ENCODE measurements at places on chromosomes 3 and 15. TPM values are rescaled to one million over a fixed set of nuclear protein-coding genes. Genes with fewer than 3 reads are reported as not detected.

- no peak for DNase-seq
Measured at GRCh38 chr15:85954586-85954985, 125.1 kb upstream of the AGBL1 start.

GRCh38 chr3:15894382-15894781 is 96.6 kb upstream of the ANKRD28 start:
- DNase-seq, result no peak

GRCh38 chr15:28017423-28017924 is 81.6 kb downstream of the OCA2 start:
- DNase-seq, result peak; percentile 4

The SNX22 gene
- 1.7 TPM for total RNA-seq

The AGBL1 gene
- total RNA-seq, result 77.9 TPM

DNA sequence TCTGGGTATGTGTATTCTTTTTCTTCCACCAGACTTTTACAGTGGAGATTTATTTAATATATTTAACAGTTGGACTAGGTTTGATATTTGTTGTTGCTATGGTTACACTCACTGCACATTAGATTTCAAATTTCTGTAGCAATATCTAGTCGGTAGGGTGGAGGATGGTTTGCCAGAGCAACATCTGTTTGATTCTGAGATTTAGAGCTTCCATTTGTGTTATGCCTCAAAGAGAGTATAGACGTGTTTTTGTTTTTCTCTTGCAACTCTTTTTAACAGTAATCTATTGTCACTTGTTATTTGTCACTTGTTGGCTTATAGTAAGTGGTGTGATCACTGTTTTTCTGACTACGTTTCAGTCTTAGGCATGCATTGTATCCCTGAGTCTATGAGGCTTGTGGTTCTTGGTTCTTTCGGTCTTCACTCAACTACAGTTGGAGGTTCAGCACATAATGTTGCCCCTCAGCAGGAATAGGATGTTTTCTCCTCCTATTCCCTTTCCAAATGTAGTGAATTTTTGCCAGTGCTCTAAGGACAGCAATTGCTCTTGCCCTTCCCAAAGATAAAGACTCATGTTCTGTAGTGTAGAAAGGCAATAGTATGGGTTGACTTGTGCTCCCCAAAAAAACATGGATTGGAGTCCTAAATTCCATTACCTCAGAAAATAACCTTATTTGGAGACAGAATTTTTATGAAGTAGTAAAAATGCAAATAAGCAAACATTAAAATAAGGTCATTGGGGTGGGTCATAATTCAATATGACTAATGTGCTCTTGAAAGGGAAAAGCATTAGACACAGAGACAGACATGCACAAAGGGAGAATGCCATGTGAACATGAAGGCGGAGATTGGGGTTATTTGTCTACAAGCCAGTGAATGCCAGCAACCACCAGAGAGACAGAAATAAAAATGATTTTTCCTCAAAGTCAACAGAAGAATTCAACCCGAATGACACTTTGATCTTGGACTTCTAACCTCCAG is 692.1 kb downstream of the DIPK2A start:
- no peak for DNase-seq
